Stimulated activated CD4-positive, alpha-beta T cell treated with anti-CD3 and anti-CD28 coated beads, Interleukin-15, amount 100 ng/mL, for 1 hour (primary cell): ENCODE measurements at places on chromosomes 4 and X.

- DNase-seq: no peak
Measured at GRCh38 chr4:144645102-144645630, 790 bp upstream of the HHIP start.

DNA sequence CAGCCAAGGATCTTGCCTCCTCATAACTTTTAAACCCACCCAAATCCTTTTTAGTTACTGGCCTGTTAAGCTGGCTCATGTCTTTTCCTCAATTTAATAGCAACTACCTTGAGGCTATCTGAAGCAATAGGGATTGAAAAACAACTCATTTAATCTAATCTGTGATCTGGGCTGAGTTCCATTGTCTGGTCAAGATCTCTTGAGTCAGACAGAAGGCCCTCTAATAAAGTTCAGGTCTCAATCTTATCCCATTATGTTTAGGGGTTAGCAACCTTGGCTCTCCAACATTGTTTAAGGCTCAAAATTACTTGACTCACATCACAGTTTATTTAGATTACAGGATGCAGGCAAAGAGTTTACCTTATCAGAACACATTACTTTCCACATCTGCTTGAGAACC is 436.1 kb downstream of the ANKRD50 start:
- no peak for DNase-seq

GRCh38 chr4:15322006-15322405 is 105.8 kb upstream of the C1QTNF7 start:
- DNase-seq: no peak

GRCh38 chr4:156100651-156101050 is 147.0 kb upstream of the CTSO start:
- no peak for DNase-seq

GRCh38 chrX:33336783-33337182 is 125.4 kb upstream of the DMD start:
- DNase-seq: no peak

DNA sequence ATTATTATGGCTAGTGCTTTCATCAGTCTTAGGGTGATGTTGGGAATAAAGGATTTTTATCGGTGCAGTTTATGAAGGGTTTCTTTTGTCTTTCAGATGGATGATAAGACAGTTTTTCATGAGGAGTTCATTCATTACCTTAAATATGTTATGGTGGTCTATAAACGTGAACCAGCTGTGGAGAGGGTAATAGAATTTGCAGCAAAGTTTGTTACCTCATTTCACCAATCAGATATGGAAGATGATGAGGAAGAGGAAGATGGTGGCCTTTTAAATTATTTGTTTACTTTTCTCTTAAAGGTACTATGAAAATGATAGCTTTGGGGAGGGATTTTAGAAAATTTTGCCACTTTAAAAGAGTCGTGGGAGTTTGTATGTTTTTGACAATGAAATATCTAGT is 1.3 kb downstream of the NCAPG start:
- no peak for DNase-seq

DNA sequence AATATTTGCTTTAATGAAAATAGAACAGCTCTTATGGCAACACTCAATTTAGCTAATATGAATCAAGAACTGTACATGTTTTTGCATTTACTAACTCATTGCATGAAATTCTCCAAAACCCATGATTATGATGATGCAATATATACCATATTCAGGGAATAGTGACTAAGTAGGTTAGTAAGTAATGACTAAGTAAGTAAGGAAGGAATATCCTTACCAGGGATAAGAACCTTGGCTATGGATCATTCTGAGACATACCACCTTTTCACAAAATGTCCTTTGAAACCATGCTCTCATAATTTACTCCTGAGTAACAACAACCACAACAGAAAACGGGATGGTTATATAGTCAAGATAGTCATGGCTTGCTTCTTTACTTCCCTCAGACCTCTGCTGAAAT is 1513.0 kb downstream of the STIM2 start:
- no peak for DNase-seq
